Activated T-cell treated with anti-CD3 and anti-CD28 coated beads for 1 hour (primary cell): ENCODE measurements at places on chromosomes 2 and 18.

- no peak for DNase-seq
Observed at GRCh38 chr2:96083064-96083939, 33.1 kb downstream of the ADRA2B start.

GRCh38 chr2:32357318-32358110 is 691 bp downstream of the BIRC6 start:
- DNase-seq = peak; percentile 5

DNA sequence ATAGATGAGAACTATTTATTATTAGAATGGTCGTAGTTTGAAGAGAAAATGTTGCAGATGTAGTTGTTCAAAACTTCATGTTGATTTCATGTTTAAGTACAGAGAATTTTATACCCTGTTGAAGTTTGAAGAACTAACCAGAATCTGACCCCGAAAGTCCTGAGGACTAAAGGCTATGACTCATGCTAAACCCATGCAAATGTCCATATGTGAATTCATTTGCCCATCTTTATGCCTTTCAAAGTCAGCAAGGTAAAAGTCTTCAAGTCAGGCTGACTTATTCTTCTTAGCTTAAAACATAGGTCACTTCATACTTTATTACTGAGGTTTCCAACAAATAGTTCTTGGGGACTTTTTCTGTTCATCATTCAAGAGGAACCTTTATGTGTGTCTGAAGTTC is 185.5 kb downstream of the CCDC85A start:
- DNase-seq = no peak

DNA sequence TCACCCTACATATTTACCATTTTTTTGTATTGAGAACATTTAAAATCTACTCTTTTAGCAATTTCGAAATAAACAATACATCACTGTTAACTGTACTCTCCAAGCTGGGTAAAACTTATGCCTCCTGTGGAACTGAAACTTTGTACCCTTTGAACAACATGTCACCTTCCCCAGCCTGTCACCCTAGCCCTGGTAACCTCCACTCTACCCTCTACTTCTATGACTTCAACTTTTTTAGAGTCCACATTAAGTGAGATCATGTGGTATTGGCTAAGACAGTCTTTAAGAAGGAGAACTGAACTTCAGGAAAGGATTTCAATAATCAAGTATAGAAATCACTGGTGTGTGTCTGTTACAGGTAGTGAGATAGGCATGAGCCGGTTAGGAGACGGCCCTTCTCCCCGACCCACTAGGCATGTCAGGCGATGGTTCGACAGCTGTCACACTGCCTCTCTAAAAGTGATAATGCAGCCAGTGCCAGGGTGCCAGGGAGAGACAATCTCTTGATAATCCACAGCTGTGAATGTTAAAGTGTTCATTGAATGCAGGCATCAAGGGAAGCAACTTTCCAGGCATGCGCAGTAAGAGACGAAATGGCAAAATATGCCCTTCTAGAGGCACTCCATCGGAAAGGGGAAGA is 74.6 kb upstream of the RNF152 start:
- no peak for DNase-seq

- DNase-seq = no peak
Observed at GRCh38 chr18:45335282-45336043, 279.8 kb upstream of the SLC14A2 start.

DNA sequence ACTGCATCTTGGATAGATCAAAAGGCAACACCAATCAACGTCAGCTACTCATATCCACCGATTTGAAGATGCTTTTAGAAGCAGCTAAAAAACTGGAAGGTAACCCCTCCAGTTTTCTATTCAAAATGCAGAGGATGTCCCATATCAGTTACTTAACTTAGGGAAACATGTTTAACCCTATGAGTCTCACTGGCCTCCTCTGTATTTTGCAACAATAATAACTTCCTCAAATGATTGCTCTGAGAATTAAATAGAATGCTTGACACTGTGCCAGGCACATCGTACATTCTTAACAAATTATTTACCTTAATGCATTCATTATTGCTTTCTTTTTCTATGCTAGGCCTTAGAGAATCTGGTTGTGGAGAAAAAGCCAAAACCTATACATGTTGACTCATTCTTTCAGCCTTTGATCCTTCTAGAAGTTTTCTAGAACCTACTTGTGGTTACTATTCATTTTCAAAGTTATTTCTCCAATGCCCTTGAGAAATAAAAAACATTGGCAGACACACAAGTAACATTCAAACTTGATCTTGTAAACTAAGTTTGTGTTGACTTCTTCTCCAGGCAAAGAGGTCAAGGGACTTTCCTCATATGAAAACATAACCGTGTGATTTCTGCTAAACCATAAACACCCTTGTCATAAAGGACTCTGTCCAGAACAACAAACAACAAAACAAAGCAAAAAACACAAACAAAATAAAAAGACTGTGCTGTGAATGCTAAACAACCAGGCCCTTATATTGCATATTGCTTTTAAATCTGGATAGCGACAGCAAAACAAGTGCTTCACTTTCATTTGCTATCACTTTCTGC is 4.6 kb downstream of the DOCK10 start:
- no peak for DNase-seq

DNA sequence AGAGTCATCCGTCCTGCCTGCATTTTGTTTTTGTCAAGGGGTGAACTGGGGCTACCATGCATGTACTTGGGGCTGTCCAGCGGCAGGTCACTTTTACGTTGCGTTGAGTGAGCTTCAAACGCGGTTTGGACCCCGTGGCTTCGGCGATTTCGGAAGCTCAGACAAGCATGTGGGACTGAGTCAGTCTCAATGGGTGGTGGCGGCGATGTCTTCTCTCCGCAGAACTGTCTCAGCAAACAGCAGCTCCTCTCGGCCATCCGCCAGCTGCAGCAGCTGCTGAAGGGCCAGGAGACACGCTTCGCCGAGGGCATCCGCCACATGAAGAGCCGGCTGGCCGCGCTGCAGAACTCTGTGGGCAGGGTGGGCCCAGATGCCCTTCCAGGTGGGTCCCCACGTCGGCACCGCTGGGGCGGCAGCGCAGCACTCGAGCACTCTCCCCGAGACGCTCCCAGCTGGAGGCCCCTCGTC is 21.3 kb downstream of the FBLN7 start:
- DNase-seq = no peak

- DNase-seq = peak; percentile 50
Observed at GRCh38 chr2:219441451-219442255, 7.0 kb downstream of the SPEG start.

GRCh38 chr2:217935901-217936684 is 66.7 kb downstream of the TNS1 start:
- no peak for DNase-seq

DNA sequence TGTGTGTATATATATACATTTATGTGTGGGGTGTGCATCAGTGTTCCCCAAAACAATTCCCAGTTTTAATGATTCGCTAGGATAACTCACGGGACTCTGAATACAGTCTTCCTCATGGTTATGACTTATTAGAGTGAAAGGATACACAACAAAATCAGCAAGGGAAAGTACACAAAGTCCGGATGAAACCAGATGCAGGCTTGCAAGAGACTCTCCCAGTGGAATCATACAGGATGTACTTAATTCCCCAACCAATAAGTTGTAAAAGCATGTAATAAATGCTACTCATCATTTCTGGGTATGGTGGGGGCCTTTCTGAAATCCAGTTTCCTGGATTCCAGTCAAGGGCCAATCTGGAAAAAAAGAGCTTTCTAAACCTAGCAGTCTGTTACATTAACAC is 654.1 kb upstream of the SYT4 start:
- no peak for DNase-seq

DNA sequence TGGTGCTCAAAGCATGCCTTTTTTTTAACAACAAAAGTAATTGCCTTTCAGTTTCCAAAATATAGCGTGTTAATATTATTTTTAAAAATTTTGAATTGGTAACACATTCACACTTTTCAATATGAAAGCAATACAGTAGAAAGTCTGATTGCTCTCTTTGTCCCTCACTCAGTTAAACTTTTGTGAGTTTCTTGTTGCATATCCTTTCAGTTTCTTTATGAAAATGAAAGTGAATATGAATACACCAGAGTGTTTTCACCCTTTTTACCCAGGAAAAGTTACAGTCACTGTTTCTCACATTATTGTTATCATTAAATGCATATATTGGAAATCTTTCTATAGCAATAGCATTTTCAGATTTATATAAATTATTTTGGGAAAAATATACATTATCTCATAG is 377.4 kb upstream of the CRIM1 start:
- DNase-seq = no peak

DNA sequence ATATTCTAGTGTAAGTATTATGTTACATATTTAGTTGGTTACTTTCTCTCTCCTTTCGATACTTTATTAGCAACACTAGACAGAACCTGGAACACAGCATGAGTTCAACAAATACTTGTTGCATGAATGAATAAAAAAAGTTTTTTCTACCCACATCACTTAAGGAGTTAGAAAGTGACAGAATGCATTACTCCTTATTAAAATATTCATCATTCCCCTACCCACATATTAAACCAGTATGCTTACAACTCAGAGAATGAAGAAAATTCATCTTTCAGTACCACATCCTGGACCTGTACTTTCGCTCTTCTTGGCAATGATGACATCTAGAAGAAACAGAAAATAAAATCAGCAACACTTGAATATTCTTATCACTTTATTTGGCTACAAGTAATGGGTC is 6.0 kb downstream of the SRBD1 start:
- DNase-seq = no peak

DNA sequence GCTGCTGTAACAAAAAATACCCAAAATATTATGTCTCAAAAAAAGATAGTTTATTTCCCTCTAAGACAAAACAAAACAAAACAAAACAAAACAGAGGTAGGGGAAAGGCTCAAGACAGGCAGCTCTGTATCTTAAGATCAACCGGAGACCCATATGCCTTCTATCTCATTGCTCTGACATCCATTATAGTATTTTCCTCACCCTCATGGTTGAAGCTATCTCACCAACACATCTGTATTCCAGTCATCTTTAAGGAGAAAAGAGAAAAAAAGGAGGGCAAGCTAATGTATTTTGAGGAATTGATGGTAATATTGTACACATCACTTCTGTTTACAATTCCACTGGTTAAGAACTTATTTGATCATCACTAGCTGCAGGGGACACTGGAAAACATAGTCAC is 239.7 kb downstream of the ICOS start:
- no peak for DNase-seq

- DNase-seq = no peak
Observed at GRCh38 chr2:172783165-172783898, 47.7 kb downstream of the RAPGEF4 start.

DNA sequence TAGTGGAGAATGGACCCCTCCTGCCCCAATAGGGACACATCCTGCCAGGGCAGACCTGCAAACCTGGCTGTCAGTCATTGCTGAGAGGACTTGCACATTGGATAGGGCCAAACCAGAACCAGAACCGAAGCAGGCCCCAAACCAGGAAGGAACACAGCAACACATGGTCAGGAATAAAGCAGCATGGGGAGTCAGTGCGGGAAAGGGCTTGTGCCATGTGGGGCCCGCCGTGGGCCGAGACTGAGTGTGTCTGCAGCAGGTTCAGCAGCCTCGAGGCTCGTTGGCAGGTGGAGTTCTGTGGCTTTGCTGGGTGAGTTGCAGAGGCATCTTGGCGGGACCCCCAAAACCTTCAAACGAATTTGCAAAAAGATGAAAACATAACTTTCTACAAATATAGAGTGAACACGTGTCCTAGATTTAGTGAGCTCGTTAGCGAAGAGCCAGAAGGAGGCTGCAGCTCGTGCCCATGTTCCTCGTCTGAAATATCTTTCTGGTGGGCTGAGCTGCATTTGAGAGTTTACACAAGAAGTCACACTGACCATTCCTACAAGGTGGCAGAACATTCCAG is 44.9 kb upstream of the LDLRAD4 start:
- DNase-seq = no peak
